Stimulated activated CD8-positive, alpha-beta memory T cell treated with anti-CD3 and anti-CD28 coated beads, Interleukin-15, amount 100 ng/mL, for 48 hours (primary cell): ENCODE measurements at places on chromosomes 12 and 14.

- DNase-seq: no peak
Observed at GRCh38 chr12:71973687-71974086, 35.0 kb downstream of the TPH2 start.

GRCh38 chr14:22820731-22821130, 5.5 kb upstream of the SLC7A7 start:
- DNase-seq: no peak

DNA sequence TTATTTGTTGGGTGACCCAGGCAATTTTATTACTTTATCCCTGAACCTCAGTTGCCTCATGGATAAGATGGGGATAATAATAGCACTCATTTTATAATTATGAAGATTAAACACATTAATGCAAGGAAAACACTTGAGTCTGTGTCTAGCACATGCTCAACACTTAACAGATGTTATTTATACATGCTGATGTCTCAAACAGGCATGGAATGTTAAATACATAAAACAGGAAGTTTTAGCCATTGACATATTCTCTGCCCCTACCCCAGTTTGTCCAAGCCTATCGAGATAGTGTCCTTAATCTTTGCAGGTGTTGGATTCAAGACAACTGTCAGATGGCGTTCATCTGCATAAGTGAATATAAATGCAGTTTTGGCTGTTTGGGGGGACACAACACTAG, 109.8 kb downstream of the SCAF11 start:
- DNase-seq: no peak

- DNase-seq: no peak
Observed at GRCh38 chr12:50081096-50081808, 3.9 kb upstream of the SMARCD1 start.

GRCh38 chr12:2669560-2669959, 125.2 kb upstream of the FKBP4 start:
- no peak for DNase-seq

GRCh38 chr12:126907900-126908764, 1358.8 kb upstream of the TMEM132C start:
- DNase-seq: no peak

GRCh38 chr12:31466768-31467167, 124.2 kb downstream of the DENND5B start:
- no peak for DNase-seq

GRCh38 chr12:68069275-68069674, 80.0 kb downstream of the IFNG-AS1 start:
- no peak for DNase-seq

- DNase-seq: no peak
Observed at GRCh38 chr14:101064121-101064661, 160.7 kb upstream of the RTL1 start.

GRCh38 chr12:106254724-106255123, 6.9 kb upstream of the CKAP4 start:
- no peak for DNase-seq

DNA sequence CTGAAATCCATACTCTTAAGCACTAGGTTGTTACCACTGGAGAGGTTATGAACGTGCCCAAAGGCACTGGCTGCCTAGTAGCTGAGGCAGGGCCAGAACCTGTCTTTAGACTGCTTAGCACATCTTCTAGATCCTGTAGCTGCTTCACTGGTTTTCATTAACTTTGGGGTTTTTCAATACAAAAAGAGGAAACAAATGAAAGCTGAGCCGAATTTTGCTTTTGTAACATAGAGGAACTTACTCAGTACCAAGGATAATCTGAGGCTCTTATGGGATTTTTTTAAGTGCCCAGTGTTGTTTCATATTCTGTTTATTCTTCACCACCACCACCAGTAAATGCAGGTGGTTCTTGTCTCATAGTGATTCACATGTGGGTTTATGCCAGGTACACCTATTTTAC, 396.1 kb downstream of the RAD51B start:
- DNase-seq: no peak

GRCh38 chr12:88339254-88339949, 197.3 kb downstream of the TMTC3 start:
- no peak for DNase-seq

DNA sequence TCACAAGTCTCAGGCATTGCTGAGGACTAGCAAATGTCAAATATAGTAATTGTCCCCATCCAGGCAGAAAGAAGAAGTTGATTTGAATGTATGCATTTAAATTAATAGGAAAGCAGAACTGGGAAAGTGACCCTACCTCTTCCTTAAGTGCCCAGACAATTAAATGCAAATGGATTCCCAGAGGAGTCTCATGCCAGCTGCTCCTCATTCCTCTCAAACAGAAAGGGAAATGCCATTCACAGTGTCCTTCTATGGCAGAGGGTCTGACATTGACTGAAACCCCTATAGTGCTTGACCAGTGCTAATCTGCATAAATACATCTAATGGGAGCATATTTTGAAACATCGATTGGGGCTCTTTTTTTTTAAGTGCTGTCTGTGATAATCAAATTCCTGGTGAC, 292.4 kb upstream of the SEL1L start:
- no peak for DNase-seq

DNA sequence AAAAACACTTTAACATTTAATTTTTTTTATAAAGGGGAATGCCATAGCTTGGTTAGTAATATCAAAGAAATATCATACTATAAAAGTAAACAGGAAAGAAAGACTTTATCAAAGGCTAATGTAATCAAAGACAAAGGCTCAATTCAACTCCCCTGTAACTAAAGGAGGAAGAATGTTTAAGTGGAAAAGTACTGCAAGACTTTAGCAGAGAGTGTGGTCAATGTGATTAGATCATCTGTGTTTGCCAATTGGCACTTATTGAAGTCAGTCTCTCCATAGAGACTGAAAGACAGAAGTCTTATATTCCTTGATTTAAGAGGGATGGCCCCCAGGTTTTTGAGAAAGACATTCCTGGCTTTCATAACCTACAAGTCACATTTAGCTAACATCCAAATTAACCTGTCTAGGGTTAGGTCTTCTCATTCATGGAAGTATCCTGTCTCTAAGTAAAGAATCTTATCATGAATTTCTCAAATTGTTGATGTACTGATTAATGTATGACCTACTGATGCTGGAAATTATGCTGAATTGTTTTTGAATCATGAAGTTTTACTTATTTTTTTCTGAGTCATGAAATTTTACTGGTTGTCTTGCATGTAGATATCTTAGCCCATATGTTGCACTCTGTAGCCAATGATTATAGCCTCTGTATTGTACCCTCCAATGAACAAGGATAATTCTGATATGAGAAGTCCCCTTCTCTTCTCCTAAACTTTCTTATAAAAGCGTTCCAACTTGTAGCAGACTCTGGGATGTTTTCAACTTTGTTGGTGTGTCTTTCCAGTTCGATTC, 65.4 kb downstream of the ATXN7L3B start:
- no peak for DNase-seq

DNA sequence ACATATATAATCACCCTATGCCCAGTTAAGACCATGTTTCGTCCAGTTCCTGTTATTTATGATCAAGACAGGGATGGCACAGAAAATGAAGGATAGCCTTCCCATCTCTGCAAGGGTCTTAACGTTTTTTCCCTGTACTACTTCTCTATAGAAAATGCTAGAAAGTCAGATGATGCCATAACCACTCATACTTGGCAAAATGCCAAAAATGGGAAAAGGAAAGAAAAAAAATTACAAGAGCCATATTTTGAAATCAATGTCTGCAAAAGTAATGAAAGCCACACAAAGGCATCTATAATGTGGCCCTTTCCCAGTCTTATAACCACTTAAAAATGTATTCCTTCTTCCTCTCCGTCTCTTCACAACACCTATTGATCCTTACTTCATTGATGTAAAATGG, 1.8 kb upstream of the MYL6B start:
- no peak for DNase-seq

DNA sequence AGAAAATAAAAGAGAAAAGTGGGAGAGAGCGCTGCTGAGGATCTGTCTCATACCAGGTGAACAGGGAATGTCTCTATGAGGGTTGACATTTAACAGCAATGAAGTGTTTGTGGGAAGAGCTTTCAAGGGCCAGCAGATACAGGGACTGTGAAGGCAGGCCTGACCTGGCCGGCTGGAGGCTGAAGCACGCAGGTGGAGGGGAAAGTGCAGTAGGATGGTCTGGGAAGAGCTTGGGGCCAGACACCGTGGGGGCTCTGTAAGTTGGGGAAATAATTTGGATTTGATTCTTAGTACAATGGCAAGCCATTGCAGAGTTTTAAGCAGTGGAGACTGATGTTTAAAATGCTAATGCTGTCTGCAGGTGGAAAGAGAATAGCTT, 23.8 kb upstream of the DHRS2 start:
- DNase-seq: no peak

GRCh38 chr12:93892423-93893268, 215.5 kb downstream of the CRADD start:
- no peak for DNase-seq

DNA sequence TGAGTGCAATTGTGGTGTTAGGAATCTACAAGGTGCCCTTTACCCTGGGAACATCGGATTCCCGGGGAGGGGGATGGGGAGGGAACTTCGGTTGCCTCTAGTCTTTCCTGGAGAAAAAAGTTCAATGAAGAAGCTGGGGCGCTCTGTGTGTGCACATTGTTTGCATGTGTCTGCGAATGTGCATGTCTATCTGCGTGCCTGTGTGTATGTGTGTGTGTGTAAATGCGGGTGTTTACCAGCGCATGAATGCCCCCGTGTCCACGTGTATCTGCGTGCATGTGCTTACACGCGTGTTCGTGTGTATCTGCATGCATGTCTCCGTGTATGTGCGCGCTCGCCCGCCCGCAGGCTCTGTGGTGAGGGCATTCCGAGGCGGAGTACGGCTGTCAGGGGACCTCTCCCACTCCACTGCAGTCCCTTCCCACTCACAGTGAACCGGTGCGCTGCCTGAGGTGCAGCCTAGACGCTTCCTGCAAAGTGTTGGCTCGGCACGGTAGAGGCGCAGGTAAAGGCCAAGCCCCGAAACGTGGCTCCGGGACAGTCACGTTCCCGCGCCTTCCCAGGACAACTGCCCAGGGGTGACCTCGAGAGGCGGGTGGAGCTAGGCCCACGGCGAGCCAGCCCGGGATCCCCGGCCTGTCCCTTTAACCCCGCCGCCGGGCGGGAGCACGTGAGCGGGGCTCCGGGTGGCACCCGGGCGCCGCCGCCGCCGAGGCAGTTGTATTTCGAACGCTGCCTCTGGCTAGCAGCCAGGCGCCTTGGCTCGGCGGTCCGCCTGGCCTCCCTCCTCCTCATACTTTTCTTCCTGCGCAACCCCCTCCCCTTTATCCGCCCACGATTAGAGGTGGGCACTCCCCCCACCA, 539 bp upstream of the HMGA2 start:
- DNase-seq: no peak
